CD8-positive, alpha-beta memory T cell (primary cell): ENCODE measurements at places on chromosomes 5 and 9.
A peak's percentile ranks its signal among the peaks of the same experiment; 100 is the strongest.

DNA sequence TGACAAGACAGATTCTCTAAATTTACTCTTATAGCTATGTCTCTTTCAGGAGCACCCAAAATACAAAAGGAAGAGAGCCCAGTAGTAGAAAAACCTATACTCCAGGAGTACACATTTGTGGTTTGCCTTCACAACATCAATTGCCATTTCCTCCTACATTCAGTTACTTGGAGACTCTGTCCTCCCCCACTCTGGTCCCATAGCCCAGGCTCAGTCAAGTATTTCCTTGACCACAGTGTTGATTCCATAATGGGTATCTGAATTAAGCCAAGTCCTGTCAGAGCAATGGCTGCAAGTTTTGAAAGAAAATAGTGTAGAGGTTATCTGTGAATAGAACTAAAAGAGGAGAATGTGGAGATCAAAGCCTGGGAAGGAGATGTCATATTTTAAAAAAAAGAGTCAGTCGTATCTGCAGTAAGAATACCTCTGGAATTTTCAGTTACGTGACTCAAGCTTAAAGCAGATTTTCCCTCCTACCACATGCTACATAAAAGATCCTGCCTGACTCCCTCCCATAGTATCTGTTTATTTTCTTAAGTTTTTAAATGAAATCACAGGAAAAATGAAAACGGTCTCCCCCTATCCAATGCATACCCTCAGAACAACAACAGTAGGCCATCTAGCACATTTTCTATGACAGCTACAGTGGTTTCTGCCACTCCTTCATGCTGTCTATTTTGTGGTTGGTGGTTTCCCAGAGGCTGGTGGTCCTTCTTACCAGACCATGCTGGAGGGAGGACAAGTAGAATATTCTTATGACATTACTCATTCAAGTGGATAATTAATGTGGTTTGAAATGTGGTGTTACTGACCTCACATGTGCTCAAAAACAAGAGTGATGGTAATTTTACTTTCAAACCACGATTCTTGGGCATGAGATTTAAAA, 249.7 kb upstream of the TMEM161B start:
- no peak for DNase-seq

DNA sequence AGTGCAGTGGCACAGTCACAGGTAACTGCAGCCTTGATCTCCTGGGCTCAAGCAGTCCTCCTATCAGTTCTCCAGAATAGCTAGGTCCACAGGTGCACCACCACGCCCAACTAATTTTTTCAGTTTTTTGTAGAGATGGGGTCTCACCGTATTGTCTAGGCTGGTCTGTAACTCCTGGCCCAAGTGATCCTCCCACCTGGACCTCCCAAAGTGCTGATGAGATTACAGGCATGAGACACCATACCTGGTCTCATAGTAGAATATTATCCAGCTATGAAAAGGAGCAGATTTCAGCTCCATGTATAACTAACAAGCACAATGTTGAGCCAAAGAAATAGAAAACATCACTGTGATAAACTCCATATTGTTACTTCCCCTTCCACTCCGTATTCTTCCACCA, 69.8 kb downstream of the FAM78A start:
- no peak for DNase-seq

DNA sequence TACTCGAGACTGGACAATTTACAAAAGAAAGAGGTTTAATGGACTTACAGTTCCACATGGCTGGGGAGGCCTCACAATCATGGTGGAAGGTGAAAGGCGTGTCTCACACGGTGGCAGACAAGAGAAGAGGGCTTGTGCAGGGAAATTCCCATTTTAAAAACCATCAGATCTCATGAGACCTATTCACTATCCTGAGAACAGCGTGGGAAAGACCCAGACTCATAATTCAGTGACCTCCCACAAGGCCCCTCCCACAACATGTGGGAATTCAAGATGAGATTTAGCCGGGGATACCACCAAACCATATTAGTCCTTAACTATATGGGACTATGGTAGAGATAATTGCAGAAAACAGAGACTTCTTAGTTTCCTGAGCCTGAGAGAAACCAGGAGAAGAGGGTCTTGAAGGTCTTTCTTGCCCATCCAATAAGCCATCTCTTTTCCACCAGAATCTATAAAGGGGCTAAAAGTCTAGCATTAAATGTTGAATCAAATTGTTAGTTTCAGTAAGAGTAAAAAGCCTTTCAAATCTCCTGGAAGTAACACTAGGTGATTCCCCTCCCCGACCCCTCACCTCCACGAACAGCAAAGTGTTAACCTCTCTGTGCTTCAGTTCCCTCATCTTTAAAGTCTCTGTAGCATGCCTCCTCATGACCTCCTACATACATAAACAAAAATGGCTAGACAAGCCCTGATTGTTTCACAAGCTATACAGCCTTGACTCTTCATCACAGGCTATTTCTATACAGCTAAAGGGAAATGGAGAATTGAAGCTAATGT, 259.1 kb downstream of the TMEM167A start:
- no peak for DNase-seq

GRCh38 chr5:91224456-91224855, 158.7 kb downstream of the ARRDC3 start:
- DNase-seq, result no peak

DNA sequence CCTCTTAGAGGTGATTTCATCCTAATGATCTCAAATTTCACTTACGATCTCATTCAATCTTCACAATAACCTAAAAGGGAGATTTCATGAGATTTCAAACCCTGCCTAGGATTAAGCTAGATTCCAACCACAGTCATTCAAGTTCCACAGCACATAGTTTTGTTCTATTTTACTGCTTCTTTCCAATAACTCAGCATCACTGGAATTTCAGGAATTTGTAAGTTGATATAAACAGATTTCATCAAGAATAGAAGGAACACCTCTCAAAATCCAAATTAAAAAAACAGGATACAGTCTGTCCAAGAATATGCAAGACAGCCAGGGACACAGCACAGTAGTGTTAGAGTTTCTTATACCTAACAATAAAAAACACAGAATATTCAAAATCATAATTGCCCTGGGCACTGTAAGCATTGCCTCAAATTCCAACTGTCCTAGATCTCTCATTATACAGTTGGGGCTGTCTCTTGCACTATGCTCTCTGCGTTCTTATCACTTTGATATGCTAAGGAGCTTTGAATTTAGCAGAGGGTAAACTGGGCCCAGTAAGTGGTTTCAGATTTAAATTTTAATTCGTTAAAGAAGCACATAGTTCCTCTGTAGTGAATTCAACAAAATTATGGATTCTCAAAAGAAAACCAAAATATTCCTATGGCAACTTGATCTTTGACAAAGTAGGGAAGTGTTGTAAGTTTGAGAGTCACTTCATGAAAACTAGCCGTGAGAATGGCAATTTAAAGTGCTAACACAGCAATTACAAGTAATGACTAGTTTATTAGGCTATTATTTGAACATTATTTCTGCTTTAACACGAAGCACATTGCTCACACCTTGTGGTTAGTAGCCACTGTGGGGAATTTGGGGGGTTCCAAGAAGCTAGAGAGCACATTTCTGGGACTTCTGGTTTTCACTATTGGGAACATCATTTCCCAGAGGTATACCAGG, 478.6 kb upstream of the C9orf72 start:
- DNase-seq, result no peak

GRCh38 chr5:153237671-153238332, 252.7 kb upstream of the GRIA1 start:
- no peak for DNase-seq

GRCh38 chr5:134738133-134738962, at the start of gene CAMLG:
TSS of gene CAMLG (plus strand) at chr5:134738548. CDS start at chr5:134738621, 73 bp downstream.
- DNase-seq, result peak; percentile 98

GRCh38 chr9:112872019-112872418, 18.7 kb downstream of the SLC46A2 start:
- DNase-seq, result no peak

DNA sequence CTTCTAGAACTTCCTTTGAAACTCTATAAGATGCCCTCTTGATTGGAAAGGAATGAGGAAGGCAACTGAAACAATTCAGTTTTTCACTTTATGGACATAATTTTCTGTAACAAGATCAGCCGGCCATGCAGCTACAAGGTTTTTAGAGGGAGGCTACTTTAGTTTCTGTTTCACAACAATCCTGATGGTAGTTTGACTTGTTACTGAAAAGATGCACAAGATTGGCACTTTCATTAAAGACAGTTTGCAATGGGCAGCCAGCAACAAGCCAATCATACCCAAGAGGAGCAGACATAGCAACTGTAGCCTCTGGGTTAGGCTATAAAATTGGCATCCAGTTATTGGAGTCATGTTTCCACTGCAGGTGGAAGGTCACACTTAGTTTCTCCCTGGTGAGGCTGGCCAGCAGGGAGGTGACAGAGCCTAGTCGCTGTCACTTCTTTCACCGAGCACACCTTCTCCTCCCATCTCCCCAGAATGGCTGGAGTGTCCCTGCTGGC, 74.3 kb upstream of the TGFBR1 start:
- DNase-seq, result no peak

DNA sequence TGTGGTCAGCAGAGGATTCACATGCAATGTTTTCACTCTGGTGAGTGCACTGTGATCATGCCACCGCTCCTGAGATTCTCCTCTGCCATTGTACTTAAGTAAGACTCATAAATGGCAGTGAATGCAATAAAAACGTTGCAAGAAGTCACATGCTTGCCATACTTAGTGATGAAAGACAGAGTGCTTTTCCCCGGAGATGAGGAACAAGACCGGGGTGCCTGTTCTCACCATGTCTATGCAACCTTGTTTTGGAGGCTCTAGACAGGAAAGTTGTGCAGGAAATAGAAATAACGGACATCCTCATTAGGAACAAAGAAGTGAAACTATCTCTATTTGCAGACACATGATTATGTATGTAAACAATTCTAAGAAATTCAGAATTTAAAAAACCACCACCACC, 84.7 kb upstream of the IRX2 start:
- DNase-seq, result no peak

DNA sequence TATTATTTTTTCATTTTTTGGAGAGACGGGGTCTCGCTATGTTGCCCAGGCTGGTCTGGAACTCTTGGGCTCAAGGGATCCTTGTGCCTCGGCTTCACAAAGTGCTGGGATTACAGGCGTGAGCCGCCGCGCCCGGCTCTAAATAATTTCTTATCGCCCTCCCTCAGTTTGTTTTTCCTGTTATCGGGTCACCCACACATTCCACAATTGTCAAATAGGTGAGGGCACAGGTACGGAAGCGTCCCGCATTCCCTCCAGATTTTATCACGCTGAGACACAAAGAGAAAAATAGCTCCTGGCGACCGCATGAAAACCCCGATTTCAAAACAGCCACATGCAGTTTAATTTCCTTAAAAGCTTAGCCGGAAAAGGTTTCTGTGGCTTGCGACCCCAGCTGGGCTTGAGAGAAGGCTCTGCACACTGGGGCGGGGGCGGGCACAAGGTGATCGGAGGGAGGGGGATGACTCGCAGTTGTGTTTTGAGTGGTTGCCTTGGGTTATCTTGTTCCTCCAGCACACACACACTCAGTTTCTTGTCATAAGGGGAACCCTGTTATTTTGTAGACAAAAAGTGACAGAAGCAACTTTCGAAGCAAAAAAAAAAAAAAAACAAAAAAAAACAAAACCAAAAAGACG, 717 bp upstream of the IQGAP2 start:
- peak; percentile 74 for DNase-seq

- no peak for DNase-seq
Measured at GRCh38 chr5:31993165-31993961, 180.8 kb downstream of the GOLPH3 start.

DNA sequence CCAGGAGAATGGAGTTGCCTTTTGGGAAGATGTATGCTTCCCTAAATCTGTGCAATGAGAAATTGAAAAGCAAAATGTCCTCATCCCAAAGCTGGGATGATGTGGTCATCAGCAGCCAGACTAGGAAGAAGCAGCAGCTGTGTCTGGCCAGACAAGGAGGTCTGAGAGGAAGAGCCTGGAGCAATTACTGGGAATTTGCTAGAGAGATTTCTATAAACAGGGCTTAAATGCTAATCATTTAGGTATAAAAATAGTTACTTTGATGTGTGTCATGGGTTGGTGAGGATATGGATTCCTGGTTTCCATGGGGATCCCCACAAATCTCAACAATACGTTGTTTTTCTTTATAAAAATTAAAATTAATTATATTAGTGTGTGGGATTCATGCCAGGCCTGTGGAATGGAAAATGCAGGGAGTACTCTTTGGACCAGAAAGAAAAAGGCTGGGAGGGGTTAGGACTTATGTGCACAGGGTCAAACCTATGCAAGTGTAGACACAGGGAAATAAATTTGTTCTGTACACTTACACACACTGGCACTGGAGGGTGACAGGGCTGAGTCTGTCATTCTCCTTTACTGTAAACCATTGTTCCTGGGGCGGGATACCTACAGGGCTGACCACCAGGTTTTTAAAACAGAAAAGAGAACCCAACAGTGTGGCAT, 58.7 kb upstream of the TRPC7 start:
- no peak for DNase-seq

- no peak for DNase-seq
Measured at GRCh38 chr5:76787237-76787636, 31.6 kb upstream of the F2RL1 start.

- DNase-seq, result no peak
Measured at GRCh38 chr9:116303270-116303669, 149.7 kb downstream of the PAPPA start.

DNA sequence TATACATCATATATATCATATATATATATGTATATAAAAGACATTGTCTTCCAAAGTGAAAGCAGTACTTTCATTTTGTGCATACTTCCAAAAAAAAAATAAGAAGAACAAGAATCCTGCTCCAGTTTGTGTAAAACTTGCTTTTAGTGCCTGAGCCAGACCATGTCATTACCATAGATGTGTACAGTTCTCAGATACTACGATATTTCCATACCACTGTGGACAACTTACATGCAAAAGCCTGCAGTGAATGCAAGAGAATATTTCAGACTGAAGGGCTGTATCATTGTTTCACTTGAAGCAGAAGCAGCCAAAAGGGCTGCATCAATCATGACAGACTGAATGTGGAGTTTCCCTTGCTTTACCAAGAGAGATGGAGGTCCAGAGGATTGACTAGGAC, 72.6 kb upstream of the CYLC2 start:
- DNase-seq, result no peak

DNA sequence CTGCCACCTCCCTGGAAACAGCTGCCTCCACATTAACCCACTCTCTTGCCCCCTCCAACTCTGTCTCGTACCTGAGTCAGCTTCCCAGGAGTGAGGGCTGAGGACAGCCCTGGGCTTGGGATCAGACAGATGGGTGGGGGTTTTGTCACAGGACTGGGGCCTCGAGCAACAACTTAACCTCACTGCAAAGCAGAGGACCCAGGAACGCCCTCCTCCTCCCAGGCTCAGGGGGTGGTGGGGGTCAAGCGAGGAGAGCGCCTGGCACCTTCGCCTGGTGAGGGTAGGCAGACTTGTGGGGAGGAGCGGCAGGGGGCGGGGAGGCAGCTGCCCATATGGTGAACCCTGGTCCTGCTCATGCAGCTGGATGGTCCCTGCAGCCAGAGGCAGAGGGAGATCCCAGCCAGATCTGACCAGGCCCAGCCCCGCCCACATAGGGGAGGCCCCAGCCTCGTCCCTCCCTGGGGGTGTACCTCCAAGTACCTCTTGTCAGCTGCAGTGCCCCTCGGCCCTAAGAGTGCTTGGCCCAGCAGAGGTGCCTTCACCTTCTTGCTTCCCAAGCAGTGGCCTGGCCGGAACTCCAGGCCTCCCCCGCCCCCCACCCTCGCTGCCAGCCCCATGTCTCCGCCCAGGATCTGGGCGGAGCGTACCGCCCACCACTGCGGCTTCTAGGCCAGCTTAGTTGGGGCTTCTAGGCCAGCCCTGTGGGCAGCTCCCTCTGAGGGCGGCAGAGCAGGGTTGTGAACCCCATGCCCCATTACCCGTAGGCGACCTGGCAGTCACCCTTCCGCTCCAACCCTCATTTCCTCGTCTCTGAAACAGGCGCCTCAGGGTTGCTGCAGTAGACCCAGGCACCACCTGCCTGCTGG, at the start of gene SARDH:
Gene SARDH (minus strand): TSS at position 579 of the 866 bp plus-strand sequence. CDS start 4,179 bp downstream, outside the sequence.
- DNase-seq, result peak; percentile 22

GRCh38 chr5:31750215-31750614, 111.3 kb downstream of the PDZD2 start:
- no peak for DNase-seq
